ENCODE measurements at places on chromosomes 6 and 20.

- no peak for DNase-seq
These were observed 9.4 kb downstream of the SPDEF start for GRCh38 chr6:34546551-34547321.

DNA sequence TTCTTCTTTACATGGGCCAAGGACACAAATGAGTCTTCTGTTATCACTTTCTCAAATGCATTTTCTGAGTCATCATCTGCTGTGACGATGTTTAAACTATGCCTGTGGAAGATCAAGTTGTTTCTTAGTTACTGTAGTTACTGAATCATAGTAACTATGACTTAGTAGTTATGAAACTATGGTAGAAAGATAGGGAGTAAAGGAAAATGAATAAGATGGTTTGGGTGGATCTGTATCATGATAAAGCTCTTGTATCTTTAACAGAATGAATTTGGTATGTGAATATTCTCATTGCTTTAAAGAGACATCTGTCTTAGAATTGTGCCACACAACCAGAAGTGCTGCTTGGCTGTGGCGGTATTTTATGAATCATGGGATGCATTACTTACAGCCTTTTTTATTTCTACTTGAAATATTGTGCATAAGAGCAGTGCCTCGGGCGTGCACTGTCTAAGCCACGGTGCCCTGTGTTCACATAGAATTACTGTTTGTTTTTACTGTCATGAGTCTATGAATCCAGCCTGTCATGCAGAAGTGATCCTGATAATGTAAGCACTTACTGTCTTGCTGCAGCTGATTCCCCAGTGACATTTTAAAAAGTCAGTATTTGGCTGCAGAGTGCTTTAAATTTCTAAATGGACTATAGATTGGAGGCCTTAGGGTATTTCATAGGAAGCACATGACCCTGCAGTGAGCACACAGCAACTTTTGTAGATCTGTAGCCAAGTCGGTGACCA is 215.2 kb downstream of the TMEM242 start:
- peak; percentile 65 for DNase-seq

DNA sequence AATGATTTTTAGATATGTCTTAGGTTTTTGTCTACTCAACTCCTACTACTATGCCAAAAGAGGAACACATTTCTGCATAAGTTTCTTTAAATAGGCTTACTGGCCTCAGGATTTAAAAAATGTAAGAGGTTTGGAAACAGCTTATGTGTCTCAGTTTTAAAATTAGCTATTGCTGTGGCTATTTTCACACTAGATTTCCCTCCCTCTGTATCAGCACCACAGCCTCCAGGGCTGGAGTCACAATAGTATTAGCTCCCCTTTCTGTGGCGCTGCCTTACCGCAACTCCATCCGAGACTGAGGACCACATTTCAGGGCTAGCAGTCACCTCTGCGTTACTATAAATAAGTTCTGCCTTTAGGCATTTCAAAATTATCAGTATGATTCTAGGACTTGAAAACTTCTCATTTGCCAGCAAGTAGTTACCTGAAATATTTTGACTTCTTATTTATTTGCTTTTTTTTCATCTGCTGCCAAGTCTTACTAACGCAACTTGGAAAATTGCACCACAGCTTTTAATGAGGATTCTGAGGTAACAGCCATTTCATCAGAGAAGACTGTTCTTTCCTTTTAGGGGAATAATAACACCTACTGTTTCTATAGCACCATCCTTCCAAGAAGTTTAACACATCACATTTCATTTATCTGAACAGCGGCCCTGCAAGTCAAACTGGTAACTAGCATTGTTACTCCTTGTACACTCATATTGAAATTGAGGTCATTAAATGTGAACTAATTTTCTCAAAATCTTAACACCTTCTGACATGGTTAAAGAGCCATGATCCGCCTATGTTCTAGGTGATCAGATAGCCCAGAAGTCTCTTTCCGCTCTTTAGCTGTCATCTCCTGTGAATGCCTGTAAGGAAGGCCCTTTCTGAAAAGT is 105.9 kb downstream of the GJA10 start:
- no peak for DNase-seq

GRCh38 chr6:112539355-112539754 is 192.2 kb downstream of the RFPL4B start:
- DNase-seq = no peak

DNA sequence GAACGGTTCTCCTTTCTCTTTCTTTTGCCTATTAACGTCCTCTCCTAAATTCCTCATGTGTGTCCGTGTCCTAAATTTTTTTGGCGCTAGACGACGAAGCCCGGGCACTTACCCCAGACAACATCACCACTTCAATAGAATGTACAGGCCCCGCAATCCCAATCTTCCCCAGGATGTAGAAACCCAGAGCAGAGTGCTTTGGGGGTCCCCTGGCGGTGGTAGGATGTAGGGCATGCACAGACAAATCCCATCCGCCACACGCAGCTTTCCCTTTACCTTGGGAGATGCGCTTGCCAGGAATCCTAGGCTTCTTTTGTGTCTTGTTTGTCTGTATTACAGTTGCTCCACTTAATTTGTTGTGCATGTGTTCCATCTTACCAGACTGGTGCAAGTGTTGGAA is 417.3 kb upstream of the ARID1B start:
- DNase-seq = no peak

DNA sequence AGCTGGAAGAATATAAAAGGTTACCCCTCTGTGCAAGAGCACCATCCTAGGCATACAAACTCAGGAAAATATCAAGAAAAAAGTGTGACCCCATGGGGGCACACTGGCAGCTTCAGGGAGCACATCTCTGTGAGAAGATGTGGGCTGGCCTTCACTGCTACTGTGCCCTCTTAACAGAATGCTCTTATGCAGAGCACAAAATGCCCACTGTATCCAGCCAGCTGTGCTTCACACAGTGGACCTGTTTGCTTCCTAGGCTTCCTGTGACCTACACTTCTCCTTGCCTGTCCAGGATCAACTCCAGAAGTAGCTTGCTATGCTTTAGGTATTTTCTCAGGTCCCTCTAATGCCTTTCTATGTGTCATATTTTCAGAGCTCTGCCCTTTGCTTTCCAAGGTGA is 380.2 kb upstream of the MMS22L start:
- DNase-seq = no peak

DNA sequence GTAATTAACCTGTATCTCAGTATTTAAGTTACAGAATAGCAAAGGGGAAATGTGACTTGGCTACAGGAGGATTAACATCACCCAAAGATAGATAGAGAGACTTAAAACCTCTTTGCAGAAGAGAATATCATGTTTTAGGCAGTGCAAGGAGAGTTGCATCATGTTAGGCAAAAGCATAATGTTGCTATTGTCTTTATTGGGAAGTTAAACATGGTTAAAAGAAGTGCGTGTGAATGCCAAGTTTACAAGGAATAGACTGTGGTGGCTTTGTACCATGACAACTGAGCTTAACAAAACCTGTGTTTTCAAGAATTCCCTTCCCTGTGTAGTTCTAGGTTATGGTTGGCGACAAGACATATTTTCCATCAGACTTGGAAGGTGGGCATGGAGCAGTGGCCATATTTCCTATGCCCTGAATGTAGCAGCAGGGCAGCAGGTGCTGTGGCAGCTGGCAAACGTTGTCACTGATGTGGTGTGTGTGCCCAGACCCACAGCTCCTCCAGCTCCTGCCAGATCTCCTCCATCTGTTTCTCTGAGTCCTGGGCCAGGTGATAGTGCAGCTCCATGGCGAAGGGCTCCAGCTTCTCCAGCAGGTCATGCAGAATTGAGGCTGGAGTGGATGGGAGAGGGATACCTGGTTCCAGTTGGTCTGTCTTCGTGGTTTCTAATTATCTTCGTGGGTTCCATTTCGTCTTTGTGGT is 163.3 kb downstream of the QRSL1 start:
- DNase-seq = no peak

GRCh38 chr6:14705841-14706377 is 540.0 kb upstream of the JARID2 start:
- no peak for DNase-seq

- DNase-seq = peak; percentile 48
These were observed 1153.1 kb upstream of the GJE1 start for GRCh38 chr6:140979642-140980091.

DNA sequence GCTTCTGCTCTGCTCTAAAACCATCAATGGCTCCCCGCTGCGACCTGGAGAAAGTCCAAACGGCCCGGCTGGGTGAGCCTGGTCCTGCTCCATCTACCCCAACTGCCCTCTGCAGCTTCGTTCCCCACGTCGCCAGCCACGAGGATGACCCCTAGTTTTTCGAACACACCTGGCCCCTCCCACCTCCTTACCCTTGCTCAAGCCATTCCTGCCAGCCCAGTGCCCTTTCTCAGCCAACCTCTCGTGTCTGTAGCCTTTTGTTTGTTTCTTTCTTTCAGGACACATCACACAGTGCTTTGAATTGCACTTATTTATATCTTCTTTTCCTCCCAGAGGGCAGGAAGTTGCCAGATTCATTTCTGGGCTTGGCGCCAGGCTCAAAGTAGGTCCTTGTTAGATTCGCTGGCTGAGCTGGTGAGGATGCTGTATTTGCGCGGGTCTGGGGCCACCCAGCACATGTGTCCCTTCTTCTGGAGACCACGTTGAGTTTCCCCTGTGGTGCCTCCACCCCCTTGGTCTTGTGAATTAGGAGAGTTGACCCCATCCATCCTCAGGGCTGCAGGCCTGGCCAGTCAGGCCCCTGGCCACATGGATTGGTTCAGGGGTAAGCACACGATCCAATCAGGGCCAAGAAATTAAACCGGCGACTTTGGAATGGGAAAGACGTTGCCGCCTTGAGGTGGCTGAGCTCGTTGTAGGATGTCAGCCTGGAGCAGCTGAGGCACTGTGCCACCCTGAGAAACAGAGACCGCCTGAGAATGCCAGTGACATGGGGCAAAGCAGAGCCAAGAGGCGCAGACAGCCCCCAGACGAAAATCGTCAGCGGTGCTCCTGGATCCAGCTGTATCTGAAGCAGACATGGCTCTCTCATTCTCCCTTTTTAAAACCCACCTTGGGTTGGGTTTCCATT is 156.0 kb downstream of the CEBPB start:
- DNase-seq = peak; percentile 73

DNA sequence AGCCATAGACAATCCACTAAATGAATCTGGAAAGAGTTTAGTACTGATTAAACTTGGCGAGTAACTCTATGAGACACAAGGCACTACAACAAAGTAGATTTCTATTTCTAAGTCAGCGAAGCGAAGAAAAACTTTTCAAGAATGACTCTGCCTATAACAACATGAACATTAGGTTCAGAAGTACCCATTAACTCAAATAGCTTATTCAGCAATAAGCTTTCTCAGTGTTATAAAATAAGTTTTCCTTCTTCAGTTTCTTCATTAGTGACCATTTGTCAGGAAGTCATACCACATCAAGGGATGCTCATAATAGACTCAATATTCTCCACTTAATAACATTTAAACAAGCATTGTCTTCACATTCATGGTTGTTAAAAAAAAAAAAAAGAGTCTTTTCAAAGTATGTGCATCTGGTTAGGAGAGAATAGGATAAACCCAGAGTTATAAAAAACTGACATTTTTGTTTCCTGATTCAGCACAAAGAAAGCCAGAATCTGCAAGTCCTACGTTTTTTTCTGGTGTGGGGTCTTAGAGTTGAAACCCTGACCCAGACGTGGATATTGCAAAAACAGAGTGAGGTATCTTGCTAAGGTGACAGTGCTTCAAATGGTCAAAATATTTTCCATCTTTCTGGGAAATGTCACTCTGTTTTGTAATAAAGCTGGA is 148.2 kb upstream of the PREP start:
- DNase-seq = no peak

DNA sequence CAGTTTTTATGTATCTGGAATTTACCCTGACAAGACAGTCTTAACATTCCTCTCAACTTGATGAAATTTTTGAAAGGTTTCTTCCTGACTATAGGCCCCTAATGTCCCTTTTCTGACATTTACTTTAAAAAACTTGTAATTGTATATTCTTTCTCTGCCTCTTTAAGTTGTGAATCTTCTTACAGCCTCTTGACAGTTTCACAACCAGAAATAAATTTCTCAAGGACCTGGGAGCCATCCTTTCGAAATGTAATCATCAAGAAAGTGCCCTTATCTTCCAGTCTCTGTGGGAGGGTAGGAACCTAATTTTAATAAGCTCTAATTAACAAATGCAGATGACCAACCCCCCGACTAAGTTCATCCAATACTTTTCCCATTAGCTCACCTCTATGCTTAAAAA is 403.6 kb upstream of the GJE1 start:
- DNase-seq = no peak

DNA sequence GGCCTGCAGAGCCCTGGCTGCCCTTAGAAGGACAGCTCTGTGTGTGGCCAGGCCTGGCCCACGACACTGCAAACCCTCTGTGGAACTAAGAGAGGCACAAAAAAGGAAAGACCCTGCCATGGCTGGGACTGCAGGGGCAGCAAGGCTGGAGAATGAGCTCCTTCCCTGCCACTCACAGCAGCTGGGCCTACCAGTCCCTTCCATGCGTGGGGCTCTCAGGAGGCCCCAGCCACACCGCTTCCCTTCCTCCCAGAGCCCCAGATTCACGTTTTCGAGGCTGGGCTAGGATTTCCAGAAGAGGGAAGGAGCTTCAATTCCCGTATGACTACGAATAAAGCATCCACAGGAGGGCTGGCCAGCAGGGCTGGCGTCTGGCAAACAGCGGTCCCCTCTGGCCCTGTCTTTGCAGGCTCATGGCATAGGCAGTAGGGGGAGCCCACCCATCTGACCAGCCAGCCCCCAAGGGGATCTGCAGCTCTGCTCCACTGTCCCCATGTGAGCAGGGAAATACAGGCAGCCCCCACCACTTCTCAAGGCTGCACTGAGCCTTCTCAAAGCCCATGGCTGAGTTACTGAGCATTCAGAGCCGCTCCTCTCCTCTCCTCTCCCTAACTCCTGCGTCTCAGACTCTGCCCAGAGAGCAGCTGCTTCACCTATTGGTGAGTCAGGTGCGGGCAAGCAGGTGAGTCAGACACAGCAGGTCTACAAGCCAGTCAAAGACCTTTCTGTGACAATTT is 53.1 kb downstream of the NINL start:
- no peak for DNase-seq

- DNase-seq = no peak
These were observed 8.8 kb downstream of the PPIL1 start for GRCh38 chr6:36865835-36866234.

GRCh38 chr20:52589251-52589812 is 382.8 kb upstream of the TSHZ2 start:
- no peak for DNase-seq

GRCh38 chr20:37245216-37246150 is 16.1 kb downstream of the GHRH start:
- no peak for DNase-seq

DNA sequence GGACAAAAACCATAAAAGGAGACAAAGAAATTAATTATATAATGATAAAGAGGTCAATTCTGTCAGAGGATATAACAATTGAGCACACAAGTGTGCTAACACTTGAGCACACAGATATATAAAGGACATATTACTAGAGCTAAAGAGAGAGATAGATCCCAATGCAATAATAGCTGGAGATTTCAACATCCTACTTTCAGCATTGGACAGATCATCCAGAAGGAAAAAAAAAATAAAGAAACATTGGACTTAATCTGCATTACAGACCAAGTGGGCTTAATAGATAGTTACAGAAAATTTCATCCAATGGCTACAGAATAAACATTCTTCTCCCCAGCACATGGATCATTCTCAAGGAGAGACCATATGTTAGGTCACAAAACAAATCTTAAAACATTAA is 9.9 kb downstream of the VNN1 start:
- DNase-seq = no peak
